ENCODE measurements at places on chromosomes 4 and X. TPM values are rescaled to one million over a fixed set of nuclear protein-coding genes. Genes with fewer than 3 reads are reported as not detected.

The CT45A10 gene
- not detected for total RNA-seq

The CTAG1B gene
- total RNA-seq, result not detected

The ARAP2 gene
- total RNA-seq, result 3.6 TPM

The SUPT20HL1 gene
- not detected for total RNA-seq

The CPZ gene
- 44.5 TPM for total RNA-seq

The VSIG1 gene
- not detected for total RNA-seq

DNA sequence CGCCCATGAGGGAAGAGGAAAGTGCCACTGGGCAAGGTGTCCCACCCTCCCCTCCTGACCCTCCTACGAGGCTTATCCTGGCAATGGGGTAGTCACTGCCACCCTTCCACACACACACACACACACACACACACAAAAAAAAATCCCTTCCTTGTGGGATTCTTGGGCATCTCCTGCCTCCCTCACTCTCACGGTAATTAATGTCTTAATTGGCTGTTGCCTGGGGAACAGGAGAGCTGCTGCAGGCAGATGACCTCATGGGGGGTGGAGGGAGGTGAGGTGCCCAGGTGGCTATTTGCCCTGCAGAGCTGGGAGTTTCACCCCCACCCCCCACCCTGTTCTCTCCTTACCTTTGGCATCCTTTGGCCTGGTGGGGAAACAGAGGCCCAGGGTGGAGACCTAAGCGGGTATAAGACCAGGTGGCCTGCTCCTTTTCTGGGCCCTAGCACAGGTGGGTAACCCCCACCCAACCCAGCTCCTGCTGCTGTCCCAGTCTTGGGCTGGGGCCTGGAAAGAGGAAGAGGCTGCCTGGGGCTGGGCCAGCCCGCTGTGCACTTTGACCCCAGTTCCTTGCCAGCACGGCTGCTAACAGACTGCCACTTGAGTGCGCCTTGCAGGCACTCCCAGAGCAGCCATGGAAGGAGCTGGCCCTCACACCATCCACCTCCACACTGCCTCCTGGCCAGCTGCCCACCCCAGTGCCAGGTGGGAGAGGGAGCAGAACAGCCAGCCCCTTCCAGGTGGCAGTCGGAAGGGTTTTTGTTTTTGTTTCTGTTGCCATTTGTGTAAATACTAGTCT is 12.6 kb downstream of the EFNB1 start:
- H3K27ac ChIP-seq, result no peak overlapping the region
- peaks cover 4% of the 10 kb centered on the region for H3K36me3 ChIP-seq
- no peaks in the 10 kb centered on the region for H3K4me1 ChIP-seq
- H3K4me3 ChIP-seq, result no peak overlapping the region

GRCh38 chr4:122879001-122879400 is 43.4 kb downstream of the NUDT6 start:
- no peak overlapping the region for H3K27ac ChIP-seq
- H3K27me3 ChIP-seq, result no peaks in the 10 kb centered on the region
- DNase-seq, result no peak
- H3K4me3 ChIP-seq, result no peak overlapping the region

DNA sequence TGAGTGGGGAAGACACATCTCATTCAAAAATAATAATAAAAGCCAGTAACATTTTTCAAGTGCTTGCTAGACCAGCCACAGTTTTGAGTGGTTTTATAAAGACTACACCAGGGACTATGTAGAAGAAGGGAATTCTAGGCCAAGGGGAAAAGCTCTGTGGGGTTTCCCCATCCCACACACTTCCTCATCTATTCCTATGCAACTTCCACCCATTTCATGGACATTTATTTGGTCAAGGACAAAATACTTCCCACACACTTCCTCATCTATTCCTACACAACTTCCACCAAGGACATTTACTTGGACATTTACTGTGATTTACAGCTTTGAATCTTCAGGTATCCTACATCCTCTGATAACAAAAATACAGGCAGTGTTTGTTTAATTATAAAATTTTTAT is 86.5 kb upstream of the KLF3 start:
- H3K4me3 ChIP-seq, result no peak overlapping the region
- H3K27ac ChIP-seq, result no peak overlapping the region
- H3K36me3 ChIP-seq, result no peaks in the 10 kb centered on the region

- H3K36me3 ChIP-seq, result no peaks in the 10 kb centered on the region
- no peaks in the 10 kb centered on the region for H3K4me1 ChIP-seq
- no peak overlapping the region for H3K27ac ChIP-seq
- H3K27me3 ChIP-seq, result no peaks in the 10 kb centered on the region
- H3K4me3 ChIP-seq, result no peak overlapping the region
- no peak for DNase-seq
Observed at GRCh38 chr4:133472244-133472643, 323.1 kb downstream of the PCDH10 start.

DNA sequence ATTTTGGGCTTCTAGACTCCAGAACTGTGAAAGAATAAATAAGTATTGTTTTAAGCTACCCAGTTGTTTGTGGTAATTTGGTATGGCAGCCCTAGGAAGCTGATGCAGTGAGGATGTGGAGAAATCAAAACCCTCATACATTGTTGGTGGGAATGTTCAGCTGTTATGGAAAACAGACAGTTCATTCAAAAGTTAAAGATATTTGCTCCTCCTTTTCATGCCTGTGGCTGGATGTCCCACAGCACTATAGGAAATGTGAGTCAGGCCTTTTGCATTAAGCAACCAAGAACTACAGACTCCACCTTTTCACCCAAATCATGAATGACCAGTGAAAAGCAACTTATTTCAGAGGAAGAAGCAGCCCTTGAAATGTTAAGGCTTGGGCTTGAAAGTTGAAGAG is 6.7 kb downstream of the BBS12 start:
- no peak overlapping the region for H3K4me3 ChIP-seq
- no peaks in the 10 kb centered on the region for H3K27me3 ChIP-seq
- H3K27ac ChIP-seq, result peak overlapping the region; percentile 82
- H3K4me1 ChIP-seq, result peaks cover 12% of the 10 kb centered on the region
- peaks cover 12% of the 10 kb centered on the region for H3K36me3 ChIP-seq

GRCh38 chrX:28693101-28693500 is 105.9 kb downstream of the IL1RAPL1 start:
- H3K4me3 ChIP-seq, result no peak overlapping the region
- no peaks in the 10 kb centered on the region for H3K36me3 ChIP-seq
- no peak overlapping the region for H3K27ac ChIP-seq
- DNase-seq, result no peak
- H3K4me1 ChIP-seq, result no peaks in the 10 kb centered on the region
- H3K27me3 ChIP-seq, result no peaks in the 10 kb centered on the region

DNA sequence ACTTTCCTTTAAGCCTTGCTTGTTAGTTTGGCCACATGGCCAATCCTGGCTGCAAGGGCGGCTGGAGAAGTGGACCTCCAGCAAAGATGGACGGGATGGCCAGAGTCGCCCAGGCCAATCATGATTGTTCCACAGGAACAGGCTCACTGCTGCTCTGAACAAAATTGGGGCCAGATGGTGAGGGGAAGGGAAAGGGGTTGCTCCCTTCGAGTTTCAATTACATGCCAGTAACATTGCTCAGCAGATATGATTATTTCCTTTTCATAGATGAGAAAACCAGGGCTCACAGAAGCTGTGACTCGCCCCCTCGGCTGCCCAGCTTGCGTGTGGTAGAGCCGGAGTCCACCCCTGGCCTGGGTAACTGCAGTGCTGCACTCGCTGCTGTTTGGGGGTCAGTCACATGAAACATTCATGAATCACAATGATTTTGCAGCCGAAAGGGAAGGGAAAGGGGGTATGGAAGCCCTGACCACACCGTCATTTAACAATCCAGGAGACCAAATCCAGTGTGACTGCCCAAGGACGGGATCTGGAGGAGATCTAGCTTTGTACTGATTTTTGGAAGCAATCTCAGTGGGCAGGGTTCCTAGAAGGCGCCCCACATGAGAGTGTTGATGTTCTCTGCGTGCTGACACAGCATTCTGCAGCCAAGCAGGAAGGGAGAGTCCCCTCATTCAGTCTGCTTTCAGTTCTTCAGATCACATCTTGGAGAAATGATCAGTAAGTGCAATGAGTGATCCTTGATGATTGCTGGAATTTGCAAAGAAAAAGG is 77.3 kb upstream of the MSX1 start:
- H3K27ac ChIP-seq, result no peak overlapping the region
- H3K36me3 ChIP-seq, result no peaks in the 10 kb centered on the region
- H3K4me1 ChIP-seq, result peaks cover 23% of the 10 kb centered on the region
- H3K27me3 ChIP-seq, result no peaks in the 10 kb centered on the region

DNA sequence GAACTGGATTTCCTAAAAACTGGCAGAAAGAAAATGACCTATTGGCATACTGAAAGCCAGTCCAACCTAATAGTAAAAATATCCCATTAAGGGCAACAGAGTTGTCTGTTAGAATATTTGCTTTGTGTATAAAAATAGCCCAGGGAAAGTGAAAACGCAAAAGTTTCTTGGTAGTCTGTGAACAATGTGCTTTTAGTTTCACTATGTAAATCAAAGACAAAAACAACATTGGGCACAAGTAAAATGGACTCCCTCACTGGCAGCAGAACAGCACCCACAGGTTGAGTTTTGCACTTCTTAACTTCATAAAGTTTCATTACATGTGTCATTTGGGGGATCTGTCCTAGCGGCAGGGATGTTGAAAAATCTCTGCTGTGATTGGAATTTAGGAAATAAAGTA is 4.3 kb upstream of the FGG start:
- peak overlapping the region; percentile 27 for H3K4me3 ChIP-seq
- DNase-seq, result no peak
- H3K27me3 ChIP-seq, result peaks cover 8% of the 10 kb centered on the region
- H3K4me1 ChIP-seq, result no peaks in the 10 kb centered on the region
- H3K36me3 ChIP-seq, result no peaks in the 10 kb centered on the region

DNA sequence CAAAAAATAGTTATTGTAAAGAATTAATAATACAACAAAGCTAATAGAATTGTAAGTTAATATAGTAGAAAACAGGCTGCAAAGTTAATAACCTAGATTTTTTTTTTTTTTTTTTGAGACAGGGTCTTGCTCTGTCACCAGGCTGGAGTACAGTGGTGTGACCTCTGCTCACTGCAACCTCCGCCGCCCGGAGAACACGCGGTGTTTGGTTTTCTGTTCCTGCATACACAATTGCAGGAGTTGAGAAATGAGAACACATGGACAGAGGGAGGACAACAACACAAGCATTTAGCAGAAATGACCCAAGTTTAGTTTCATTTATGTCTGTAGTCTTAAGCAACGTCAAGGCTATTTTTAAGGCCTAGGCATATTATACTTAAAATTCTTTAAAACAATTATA is 145.9 kb upstream of the PCDH10 start:
- no peaks in the 10 kb centered on the region for H3K27me3 ChIP-seq
- H3K4me1 ChIP-seq, result no peaks in the 10 kb centered on the region
- no peak overlapping the region for H3K27ac ChIP-seq
- H3K36me3 ChIP-seq, result no peaks in the 10 kb centered on the region

GRCh38 chr4:10762561-10762960 is 78.0 kb upstream of the CLNK start:
- H3K4me3 ChIP-seq, result no peak overlapping the region
- H3K4me1 ChIP-seq, result peaks cover 19% of the 10 kb centered on the region
- H3K27ac ChIP-seq, result peak overlapping the region; percentile 64
- peak; percentile 41 for DNase-seq
- no peaks in the 10 kb centered on the region for H3K36me3 ChIP-seq

DNA sequence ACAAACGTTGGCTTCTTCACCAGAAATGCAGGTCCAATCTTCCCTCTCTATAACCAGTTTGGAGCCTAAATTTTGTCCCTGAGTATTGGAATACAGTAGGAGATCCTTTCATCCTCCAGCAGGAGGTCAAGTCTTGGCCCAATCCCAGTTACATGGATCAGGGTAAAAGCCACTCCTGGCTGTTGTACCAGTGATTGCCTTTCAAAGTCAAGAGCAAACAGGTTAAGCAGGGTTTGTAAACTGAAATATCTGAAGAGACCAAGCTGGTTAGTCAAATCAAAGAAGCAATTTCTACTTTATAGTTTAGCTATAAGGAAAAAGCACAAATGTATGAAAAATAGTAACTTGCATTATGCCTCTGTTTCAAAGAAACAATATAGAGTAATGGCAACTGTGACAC is 329.4 kb downstream of the NAF1 start:
- no peaks in the 10 kb centered on the region for H3K27me3 ChIP-seq
- H3K4me1 ChIP-seq, result no peaks in the 10 kb centered on the region
- no peak for DNase-seq
- no peak overlapping the region for H3K27ac ChIP-seq
- no peaks in the 10 kb centered on the region for H3K36me3 ChIP-seq
- H3K4me3 ChIP-seq, result no peak overlapping the region

DNA sequence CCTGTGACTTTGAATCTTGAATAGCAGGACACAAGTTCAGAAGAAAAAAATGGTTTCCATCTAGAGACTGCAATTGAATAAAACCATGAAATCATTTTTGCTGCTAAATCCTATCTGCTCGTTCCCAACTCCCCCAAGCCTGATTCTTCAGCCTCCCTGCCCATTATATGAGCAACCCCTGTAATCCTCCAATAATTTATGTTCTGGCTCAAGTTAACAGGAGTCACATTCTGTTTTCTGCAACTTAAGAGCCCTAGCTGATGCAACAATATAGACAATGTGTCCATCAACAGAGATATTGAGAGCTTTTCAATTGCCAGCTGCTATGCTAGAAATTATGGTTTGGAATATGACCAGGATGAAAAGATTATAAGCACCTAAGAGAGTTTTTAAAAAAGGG is 84.1 kb downstream of the LDB2 start:
- no peak overlapping the region for H3K4me3 ChIP-seq
- no peak overlapping the region for H3K27ac ChIP-seq
- no peaks in the 10 kb centered on the region for H3K27me3 ChIP-seq
- DNase-seq, result no peak
- H3K4me1 ChIP-seq, result no peaks in the 10 kb centered on the region

GRCh38 chr4:29578329-29578728 is 1141.8 kb upstream of the PCDH7 start:
- no peaks in the 10 kb centered on the region for H3K27me3 ChIP-seq
- no peak for DNase-seq
- no peaks in the 10 kb centered on the region for H3K36me3 ChIP-seq
- H3K27ac ChIP-seq, result no peak overlapping the region
- no peak overlapping the region for H3K4me3 ChIP-seq
- H3K4me1 ChIP-seq, result no peaks in the 10 kb centered on the region

- H3K4me3 ChIP-seq, result peak overlapping the region; percentile 67
- no peaks in the 10 kb centered on the region for H3K27me3 ChIP-seq
- peak overlapping the region; percentile 96 for H3K27ac ChIP-seq
Observed at GRCh38 chrX:53089224-53089842, 4.6 kb upstream of the KANTR start.

DNA sequence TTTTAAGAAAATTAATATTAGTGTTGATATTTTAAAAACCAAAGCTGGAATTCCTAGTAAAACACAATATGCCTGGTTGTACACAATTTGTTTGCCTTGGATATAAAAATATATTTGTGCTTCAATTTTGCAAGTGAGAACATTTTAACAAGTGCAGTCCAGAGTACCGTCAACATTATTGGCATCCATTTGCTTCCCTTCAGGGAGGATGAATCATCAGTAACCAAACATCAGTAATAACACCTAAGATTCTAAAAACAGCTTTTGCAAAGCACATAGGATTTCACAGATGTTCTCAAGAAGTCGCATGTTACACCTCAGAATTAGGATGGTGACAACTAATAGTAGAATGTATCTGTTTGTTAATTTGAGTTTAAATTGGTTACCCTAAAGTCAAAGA is 262.6 kb upstream of the BMP3 start:
- no peak overlapping the region for H3K27ac ChIP-seq
- H3K27me3 ChIP-seq, result no peaks in the 10 kb centered on the region
- DNase-seq, result no peak
- H3K4me1 ChIP-seq, result no peaks in the 10 kb centered on the region

GRCh38 chrX:56978172-56978571 is 17.2 kb downstream of the SPIN3 start:
- no peaks in the 10 kb centered on the region for H3K4me1 ChIP-seq
- H3K27me3 ChIP-seq, result no peaks in the 10 kb centered on the region
- no peak overlapping the region for H3K27ac ChIP-seq
- DNase-seq, result peak; percentile 39

GRCh38 chr4:170122252-170122651 is 32.5 kb upstream of the AADAT start:
- no peaks in the 10 kb centered on the region for H3K27me3 ChIP-seq
- no peak for DNase-seq
- H3K4me3 ChIP-seq, result no peak overlapping the region

Measured in osteoblast (primary cell).